ENCODE measurements at places on chromosomes 5 and 9.

- no peak for DNase-seq
Observed at GRCh38 chr9:79768194-79768593, 196.4 kb downstream of the TLE4 start.

- no peak for DNase-seq
Observed at GRCh38 chr5:123717139-123717538, 205.2 kb downstream of the CSNK1G3 start.

DNA sequence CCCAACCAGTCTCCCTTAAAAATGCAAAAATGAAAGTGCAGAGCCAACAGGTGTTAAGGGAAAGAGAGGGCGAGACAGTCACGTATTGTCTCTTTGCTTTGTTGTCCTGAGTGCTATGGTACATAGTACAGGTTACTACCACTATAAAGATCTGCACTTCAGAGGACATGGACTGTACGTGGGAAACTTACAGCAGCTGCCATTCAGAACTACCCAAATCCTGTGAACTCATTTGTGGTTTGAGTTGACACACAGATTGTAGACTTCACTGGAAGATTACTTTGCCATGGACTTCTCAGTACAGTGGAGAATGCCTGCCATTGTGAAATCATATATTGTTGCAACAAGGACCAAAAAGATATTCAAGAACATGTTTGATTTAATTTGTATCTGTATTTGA is 34.8 kb downstream of the FBXO38 start:
- DNase-seq, result no peak

- DNase-seq, result no peak
Observed at GRCh38 chr5:28328681-28329080, 1290.3 kb upstream of the CDH9 start.

- DNase-seq, result no peak
Observed at GRCh38 chr9:93577078-93577974, 942 bp downstream of the PHF2 start.

DNA sequence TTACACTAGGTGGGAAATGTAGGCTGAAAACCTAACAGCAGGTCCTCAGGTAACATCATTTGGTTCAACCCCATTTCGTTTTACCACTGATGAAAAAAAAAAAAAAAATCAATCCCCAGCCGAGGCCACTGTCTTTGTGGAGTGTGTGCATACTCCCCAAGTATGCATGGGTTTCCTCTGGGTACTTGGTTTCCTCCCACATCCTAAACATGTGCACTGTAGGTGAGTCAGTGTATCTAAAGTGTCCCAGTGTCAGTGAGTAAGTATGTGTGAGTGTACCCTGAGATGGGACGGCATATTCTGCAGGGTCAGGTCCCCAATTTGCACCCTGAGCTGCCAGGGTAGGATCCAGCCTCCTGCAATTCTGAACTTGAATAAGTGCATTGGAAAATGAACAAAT is 966.5 kb upstream of the DMAC1 start:
- DNase-seq, result no peak

DNA sequence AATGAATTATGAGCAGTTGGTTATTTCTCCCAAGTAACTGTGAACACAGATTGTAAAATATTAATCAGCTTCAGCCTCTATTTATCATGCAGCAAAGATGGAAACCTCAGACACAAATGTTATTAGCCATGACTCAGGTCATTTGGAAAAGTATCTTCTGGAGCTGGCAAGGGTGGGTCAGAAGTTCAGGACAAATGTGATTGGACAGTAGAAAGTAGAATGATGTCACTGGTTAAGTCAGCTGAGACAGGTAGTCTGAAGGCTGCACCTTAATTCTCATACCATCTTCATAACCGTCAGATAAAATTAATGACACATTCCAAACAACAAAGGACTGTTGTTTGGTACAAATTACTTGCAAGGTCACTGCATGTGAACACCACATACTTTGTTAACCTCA is 140.2 kb downstream of the EMB start:
- DNase-seq, result no peak

DNA sequence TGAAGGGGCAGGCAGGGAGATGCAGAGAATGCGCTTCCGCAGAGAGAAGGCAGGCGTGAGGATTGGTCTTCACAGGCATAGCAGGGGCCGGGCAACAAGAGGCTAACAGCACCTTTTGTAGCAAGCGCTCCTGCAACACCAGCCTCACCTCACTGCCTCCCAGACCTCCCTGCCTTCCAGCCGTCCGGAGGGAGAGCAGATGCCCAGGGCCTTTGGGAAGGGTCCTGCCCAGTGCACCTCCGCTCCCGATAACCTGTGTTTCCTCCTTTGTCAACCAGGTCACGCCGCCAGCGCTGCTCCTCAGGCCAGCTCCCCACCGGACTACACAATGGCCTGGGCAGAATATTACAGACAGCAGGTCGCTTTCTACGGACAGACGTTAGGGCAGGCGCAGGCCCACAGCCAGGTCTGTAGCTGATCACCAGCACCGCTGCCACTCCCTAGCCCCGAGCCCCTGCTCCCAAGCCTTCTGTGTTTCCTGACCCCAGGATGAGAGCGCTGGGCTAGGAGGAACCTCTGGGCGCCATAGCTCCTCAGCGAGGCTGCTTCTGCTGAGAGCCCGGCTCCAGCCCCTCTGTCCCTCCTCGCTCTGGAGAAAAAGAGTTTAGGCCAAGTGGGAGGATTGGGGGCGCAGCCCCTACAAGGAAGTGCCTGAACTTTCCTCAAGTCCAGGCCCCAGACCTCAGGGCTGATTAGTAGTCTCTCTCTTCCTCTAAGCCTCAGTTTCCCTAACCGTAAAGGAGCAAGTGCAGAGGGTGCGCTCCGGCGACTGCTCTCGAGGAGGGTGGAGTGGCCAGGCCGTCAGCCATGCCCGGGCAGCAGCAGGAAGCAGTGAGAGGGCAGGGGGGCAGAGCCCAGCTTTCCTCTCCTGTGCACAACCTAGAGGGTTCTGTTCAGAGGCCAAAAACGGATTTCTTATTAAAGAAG is 28.4 kb upstream of the PRDM12 start:
- DNase-seq, result no peak

- no peak for DNase-seq
Observed at GRCh38 chr5:171189442-171189841, 119.6 kb upstream of the TLX3 start.

- no peak for DNase-seq
Observed at GRCh38 chr5:147821766-147822165, 9.7 kb downstream of the SPINK1 start.

- no peak for DNase-seq
Observed at GRCh38 chr9:18297056-18297841, 176.7 kb upstream of the ADAMTSL1 start.

GRCh38 chr5:178486239-178486641 is 104.0 kb downstream of the COL23A1 start:
- no peak for DNase-seq

DNA sequence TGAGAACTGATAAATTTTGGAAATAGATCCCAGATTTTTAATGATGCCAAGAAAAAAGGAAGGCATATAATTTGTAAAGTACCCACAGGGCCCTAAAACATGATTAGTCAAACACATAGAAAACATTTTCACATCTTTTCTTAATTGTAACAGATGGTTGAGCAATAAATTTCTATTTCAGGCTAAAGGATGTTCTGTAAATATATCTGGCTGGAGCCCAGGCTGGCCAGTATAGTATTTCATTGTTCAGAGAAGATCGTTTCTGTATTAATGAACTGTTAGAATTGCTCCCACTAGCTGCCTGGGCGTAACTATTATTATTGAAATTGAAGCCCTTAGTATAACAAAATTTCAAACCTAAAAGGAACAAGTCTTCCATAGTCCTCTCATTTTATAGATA is 105.3 kb upstream of the SMC2 start:
- no peak for DNase-seq

- DNase-seq, result no peak
Observed at GRCh38 chr9:93864032-93864431, 91.1 kb downstream of the BARX1 start.

GRCh38 chr5:159971038-159971437 is 37.9 kb upstream of the TTC1 start:
- no peak for DNase-seq

DNA sequence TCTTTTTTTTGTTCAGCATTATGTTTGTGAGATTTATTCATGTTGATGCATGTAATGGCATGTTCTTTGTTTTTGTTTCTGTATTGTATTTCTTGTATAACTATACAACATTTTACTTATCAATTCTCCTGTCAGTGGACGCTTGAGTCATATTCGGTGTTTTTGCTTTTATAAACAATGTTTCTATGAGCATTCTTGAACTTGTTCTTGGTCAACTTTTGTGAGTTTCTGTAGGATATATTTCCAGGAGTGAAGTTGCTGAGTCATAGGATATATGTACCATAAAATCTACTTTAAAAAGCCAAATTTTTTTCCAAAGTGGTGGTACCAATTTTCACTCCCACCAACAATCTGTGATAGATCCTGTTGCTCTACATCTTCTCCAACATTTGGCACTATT is 104.8 kb downstream of the VCAN start:
- no peak for DNase-seq

GRCh38 chr9:91036356-91036755 is 234.7 kb downstream of the SYK start:
- DNase-seq, result no peak

GRCh38 chr9:14306672-14307660 is 7.0 kb downstream of the NFIB start:
- DNase-seq, result no peak

DNA sequence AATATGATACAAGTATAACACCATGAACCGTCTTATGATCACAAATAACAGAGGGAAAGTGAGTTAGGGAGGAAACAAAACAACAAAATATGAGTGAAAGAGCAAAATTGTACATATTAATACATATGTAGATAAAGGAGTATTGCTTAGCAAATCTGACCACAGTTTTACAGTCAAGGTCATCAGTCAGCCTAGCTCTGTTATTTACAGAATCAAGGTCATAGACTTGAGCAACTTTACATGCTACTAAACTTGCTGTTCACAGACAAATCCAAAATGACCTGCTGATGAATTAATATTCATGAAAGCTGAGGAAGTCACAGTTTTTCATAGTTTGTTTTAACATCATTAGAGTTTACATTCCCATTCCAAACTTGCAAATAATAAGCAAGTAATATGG is 1387.7 kb upstream of the ACO1 start:
- no peak for DNase-seq

- no peak for DNase-seq
Observed at GRCh38 chr5:177501874-177502678, 4.7 kb upstream of the PDLIM7 start.

GRCh38 chr9:79012561-79012960 is 559.2 kb upstream of the TLE4 start:
- no peak for DNase-seq

DNA sequence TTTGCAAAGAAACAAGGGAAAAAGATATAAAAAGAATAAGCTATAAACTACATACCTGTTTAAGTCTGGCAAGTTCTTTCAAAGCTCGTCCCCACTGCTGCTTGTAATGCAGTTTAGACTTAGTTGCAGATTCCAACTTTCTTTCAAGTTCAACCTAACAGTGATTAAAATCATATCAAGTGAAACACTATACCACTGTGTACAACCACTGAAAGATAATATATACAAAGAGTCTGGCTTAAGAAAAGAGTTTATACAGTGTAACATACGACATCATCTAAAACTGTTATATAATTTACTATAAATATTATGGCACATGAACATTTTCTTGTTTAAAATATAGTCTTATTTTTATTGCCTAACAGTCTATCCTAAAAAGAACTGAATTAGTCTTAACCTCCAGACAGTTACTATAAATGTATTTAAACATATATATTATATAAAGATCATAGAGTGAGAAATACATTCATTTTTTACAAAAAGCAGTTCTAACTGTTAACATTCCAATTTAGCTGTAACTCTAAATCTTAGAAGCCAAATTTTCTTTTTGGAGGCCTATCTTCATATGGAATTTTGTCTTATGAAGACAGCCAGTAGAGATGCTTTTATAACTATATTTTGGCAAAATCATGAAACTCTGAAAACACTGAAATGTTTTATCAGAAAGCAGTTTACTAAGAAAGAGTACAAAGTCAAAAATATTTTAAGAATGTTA is 58.6 kb downstream of the CEP120 start:
- DNase-seq, result no peak

Data from cerebellar nuclear complex (tissue), 1 donor.